ENCODE measurements at places on chromosomes 5 and 9. TPM values are rescaled to one million over a fixed set of nuclear protein-coding genes. Genes with fewer than 3 reads are reported as not detected.

GRCh38 chr9:35910613-35911359 is 1.5 kb downstream of the SPAAR start:
- DNase-seq = no peak

DNA sequence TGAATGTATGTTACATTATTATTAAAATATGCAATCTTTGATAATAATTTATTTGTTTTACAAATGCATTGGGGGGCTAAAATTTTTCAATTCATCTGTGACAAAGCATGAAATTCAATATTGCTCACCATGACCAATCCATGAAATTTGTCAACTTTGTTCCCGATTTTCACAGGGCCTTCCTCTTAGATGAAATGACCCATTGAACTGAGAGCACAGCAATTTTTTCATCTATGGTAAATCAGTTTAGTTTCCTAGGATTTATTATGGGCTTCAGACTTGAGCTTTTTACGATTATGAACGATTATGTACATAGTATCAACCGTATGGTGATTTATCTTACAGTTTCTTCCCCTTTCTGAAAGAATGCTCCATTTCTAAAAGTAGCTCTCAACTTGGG is 157.3 kb downstream of the KIAA0825 start:
- DNase-seq = no peak

- DNase-seq = no peak
These were observed 6.2 kb downstream of the DCANP1 start for GRCh38 chr5:135440916-135441315.

DNA sequence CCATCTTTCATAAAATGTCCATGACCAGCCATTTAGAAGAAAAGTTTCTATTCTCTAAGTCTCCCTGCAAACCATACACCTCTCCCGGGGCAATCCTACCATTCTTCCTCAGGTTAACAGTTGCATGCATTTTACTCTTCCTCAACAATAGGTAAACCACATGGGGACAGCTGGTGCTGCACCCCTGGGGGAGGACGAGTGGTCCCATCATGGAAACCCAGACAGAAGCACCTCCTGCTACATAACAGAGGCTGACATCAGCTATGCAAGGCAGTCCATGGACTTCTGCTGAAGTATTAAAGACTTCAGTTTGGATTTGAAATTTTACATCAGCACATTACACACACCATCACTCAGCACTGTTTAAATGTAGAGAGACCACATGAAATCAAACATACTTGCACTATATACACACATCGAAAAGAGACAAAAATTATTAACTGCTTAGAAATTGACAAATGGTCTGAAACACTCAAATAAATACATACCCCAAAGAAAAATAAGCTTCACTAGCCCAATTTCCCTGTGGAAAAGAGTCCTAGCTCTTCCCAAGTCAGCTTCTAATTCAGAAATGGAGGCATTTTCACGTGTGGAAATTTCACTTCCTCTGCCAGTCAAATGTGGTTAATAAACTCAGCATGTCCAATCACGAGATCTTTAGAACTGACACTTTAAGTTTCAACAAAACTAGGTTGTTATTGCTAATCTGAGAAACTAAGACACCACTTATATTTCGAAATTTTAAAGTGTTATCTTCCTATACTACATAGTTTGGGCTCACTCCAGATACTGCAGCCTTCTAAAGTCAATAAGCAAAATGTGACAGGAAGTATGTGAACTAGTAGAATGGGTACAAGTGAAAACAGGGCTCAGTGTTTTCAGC is 173.4 kb downstream of the ROR2 start:
- no peak for DNase-seq

DNA sequence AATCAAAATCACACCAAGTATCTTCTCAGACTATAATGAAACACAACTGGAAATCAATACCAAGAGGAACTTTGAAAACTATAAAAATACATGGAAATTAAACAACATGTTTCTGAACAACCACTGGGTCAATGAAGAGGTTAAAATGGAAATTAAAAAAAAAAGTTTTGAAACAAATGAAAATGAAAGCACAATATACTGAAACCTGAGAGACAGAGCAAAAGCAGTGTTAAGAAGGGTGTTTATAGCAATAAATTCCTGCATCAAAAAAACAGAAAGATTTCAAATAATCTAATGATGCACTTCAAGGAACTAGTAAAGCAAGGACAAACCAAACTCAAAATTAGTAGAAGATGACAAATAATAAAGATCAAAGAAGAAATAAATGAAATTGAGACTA is 92.0 kb downstream of the TMEM232 start:
- DNase-seq = no peak

DNA sequence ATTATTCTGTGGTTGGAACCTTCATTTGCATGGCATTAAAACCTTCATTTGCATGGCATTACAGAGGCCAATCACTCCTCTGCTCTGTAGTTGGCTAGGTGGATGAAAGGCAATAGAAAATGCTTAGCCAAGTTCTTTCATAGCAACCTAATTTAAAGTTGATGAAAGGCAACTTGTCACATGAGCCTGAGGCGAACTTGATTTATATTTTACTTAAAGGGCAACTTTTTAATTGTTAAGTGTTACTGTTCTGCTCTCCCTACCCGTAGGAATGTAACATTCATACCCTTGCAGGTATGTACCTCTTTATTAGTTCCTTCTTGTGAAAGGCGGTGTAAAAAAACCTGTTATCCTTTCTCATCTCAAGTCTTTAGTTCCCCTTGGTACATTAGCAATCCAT is 7.9 kb upstream of the ERMP1 start:
- DNase-seq = no peak

DNA sequence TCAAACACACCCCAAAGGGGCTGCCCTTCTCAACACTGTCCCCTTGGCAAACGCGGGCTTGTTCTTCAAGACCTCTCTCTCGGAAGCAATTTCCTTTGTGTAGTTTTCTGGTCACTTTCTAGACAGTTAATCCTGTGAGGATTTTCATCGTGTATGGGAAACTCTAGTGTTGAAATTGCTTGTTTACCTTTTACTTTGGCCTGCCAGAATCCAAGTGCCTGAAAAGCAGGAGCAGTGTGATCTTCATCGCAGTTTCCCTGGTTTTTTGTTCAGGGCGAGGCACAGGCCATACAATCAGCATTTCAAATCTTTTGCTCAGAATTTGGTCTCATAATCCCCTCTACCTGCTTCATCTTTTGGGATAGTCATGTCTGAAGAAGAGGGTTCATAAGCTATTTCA is 115.7 kb upstream of the C9orf72 start:
- no peak for DNase-seq

GRCh38 chr5:132268769-132269551 is 11.5 kb downstream of the PDLIM4 start:
- DNase-seq = no peak

Gene SLC25A51
- total RNA-seq = 60.3 TPM

Gene PCDHGA9
- total RNA-seq = 24.6 TPM

Gene PCDHGC4
- total RNA-seq = 63.2 TPM

- DNase-seq = no peak
These were observed 12.2 kb upstream of the NDFIP1 start for GRCh38 chr5:142096382-142096781.

Gene PCDH12
- total RNA-seq = 4.2 TPM

DNA sequence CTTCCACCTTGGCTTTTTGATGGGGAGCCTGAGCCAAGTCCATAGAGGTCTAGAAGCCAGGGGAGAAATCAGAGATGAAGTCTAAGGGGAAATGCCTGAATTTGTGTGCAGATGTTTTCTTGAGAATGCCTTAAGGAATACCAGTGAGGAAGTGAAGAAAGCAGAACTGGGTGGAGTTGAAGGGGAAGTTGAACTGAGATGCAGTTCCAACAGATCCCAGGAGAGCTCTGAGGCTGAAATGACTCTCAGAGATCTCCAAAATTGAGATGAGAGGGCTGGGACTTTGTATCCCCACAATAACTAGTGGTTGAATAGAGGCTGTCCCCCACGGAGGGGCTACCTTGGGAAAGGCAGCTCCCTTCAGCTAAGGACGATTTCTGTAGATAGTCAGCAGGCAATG is 197.1 kb downstream of the ZNF462 start:
- DNase-seq = no peak

GRCh38 chr9:89454498-89455355 is 43.2 kb downstream of the SEMA4D start:
- no peak for DNase-seq

DNA sequence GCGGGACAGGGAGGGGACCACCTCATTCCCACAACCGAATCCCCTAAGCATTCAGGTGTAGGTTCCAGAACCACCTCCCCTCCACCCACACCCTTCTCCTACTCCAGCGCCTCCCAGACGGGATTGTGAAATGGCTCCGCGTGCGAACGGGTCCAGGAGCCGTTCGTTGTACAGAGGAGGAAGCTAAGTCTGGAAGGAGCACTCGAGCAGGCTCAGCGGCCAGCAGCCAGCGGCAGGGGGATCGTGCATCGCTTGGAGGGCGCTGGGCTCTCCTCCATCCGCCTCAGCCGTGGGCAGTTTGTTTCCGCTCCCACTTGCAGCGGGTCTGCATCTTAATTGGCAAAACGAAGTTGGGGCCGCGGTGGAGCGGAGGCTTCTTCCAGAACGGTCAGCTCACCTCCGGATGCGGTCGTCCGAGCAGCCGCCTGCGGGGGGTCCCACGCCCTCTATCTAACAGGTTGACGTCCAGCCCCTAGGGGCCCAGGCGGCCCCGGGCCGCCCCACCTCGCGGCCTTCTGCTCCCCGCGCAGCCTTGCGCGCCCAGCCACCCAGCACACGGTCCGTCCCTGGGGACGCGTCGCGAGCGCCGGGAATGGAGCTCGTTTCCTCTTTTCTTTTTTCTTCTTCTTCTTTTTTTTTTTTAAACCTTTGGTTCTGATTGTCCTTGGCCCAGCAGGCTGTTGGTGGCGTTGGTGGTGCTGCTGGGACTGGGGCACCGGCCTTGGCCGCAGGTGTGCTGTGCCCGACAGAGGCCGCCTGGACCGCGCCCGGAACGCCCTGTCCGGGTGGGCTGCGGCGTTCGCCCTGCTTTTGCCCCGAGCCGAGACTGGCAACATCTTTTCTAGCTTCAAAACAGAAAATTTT is 3.9 kb upstream of the BARX1 start:
- no peak for DNase-seq

- no peak for DNase-seq
These were observed 140.2 kb downstream of the SH3GL2 start for GRCh38 chr9:17719053-17719452.

- DNase-seq = no peak
These were observed 68.1 kb downstream of the ARHGEF28 start for GRCh38 chr5:73694089-73694488.

Gene FBP1
- not detected for total RNA-seq

Gene ARID3C
- total RNA-seq = 0.45 TPM

Gene MCTP1
- total RNA-seq = 49.6 TPM

GRCh38 chr9:70485273-70485858 is 70.9 kb upstream of the KLF9 start:
- DNase-seq = no peak

DNA sequence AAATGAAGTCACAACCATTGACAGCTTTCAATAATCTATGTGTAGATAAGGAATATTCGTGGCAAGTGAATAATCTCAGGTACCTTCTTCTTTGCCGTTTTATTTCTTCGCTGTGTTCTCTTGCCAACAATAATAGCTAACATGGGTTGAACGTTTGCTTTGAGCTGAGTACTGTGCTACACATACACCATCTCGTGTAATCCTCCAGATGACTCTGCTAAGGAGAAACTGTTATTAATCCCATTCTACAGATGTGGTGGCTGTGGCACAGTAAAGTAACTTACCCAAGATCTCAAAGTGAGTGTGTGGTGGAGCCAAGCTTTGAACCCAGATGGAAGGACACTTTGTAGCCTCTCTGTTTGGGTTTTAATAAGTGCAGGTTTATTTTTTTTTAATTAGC is 179.7 kb downstream of the C9orf152 start:
- DNase-seq = no peak

DNA sequence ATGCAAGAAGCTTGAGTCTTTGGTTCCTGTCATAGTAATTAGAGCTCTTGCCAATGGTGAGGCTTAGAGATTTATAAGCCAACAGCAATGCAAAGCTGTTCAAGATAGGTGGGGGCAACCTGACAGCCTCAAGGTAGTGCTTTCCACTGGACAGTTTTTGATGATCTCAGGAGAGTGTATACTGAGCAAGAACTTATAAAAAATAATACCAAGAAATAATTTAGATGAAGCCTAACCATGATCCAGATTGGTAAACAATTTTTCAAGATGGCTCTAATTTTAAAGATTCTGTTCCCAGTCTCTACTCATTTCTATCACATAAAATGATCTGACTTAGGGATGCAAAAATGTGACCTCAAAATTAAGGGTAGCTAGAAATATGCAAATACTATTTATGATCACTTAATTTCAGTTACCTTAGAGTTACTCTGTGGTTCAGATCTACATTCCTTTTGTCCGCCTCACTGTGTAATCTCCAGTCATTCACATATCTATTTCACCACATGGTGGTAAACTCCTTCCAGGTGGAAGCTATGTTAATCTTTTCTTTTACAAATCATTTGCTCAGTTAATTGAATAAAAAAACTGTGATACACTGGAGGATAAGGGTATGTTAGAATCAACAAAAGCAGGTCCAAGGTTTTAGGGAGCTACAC is 1228.0 kb upstream of the C9orf72 start:
- no peak for DNase-seq

DNA sequence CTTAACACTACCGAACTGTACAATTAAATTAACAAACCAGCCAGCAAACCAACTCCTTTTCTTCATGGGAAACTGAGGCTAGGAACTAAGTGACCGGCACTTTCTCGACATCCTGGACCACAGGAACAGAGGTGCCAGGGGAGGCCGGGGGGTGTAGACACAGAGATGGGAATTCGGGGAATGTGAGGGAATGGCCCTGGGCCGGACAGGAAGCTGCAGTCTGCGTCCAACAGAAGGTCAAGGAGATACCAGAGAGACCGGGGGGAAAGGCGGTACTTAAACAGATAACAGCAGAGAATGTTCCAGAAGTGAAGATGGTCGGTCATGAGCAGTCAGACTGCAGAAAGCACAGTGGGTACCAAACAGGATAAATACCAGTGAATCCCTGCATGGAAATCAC is 40.3 kb downstream of the DBH start:
- DNase-seq = no peak

- DNase-seq = no peak
These were observed 1110.1 kb upstream of the CDH10 start for GRCh38 chr5:25754895-25755294.

- no peak for DNase-seq
These were observed 92.7 kb upstream of the HAND1 start for GRCh38 chr5:154570572-154571324.

DNA sequence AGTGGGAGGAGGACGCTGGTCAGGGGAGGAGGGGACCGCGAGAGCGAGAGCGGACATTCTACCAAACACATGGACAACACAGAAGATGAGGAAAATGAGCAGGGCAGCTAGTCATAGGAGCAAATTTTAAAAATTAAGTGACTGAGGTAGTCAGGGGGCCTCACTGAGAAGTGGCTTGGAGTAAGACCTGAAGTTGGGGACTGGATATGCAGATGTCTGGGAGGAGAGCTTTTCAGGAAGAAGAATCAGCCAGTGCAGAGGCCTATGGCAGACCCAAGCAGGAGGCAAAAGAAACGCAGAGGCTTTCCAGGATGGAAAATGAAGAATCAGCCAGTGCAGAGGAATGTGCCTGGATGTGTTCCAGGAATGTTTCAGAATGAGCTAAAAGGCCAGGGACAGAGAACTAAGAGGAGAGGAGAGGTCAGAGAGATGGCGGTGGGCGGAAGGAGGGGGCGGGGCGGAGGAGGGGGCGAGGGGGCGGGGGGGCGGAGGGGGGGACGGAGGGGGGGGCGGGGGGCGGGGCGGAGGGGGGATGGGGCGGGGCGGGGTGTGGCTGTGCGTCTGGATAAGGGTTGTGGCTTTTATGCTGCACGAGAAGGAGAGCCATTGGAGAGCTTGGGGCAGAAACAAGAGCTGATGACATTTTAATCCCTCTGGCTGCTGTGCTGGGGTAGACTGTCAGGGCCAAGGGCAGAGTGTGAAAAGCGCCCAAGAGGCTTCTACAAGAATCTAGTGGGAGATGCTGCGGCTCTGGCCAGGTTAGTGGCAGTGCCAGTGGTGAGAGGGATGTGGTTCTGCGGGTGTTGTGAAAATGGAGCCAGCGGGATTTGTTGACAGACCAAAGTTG is 129.6 kb downstream of the KCNIP1 start:
- peak; percentile 38 for DNase-seq
